Brain pericyte (primary cell): ENCODE measurements at places on chromosomes 7 and 10.

- DNase-seq = no peak
Observed at GRCh38 chr7:801940-802381, 30.3 kb upstream of the SUN1 start.

DNA sequence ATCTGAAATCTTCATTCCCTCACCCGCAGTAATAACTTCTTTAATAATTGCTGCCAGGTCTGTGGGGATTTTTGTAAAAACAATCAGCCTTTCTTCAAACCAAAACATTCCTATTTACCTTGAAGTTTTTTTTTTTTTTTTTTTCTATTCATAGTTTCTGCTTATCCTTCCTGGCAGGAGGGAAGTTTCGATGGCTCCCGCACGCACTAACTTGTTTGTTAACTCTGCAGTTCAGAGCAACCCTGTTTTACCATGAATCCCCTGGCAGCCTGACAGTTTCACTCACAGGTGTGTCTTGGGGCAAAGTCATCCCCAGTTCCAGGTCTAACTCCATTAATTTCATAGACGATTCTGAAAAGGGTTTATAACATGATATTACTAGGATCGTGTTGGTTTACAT lies 149.3 kb downstream of the KLF6 start:
- DNase-seq = no peak

DNA sequence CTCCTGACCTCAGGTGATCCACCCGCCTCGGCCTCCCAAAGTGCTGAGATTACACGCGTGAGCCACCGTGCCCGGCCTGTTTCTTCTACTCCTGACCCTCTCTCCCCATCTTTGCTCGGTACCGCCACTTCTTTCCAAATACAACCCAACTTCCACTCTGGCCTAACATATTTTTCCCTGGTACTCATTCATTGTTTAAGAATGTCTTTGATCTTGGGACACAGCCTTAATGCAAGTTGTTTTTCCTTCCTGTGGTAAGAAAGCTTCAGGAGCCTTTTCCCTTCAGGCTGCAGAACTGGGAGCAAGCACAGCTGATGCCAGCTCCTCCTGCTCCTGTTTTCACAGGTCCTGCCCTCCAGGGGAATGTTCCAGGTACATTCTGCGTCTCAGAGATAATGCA lies 13.7 kb downstream of the CALML3 start:
- DNase-seq = no peak

GRCh38 chr7:43076189-43076605 lies 36.2 kb upstream of the HECW1 start:
- no peak for DNase-seq

- DNase-seq = no peak
Observed at GRCh38 chr10:34766266-34766600, 48.9 kb downstream of the PARD3 start.

DNA sequence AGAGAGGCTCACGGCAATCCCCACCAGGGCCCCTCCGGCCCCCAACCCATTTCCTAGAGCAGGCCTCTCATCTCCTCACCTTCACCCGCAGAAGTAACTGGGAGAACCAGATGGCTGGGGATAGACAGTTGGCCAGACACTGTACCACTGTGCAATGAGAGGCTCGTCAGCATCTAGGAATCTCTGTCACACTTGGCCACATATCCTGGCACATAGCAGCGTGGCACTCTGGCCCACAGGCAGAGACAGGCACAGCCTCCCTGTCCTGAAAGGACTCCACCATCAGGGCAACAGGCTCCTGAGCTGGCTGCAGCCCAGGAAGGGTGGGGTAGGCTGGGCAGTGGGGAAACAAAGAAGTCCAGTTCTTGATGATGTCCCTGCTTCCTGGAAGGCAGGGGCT lies 45.8 kb downstream of the C10orf143 start:
- DNase-seq = no peak

GRCh38 chr7:22718911-22719420 lies 8.0 kb upstream of the IL6 start:
- DNase-seq = no peak

- DNase-seq = no peak
Observed at GRCh38 chr7:155733582-155734444, 78.5 kb downstream of the SHH start.

DNA sequence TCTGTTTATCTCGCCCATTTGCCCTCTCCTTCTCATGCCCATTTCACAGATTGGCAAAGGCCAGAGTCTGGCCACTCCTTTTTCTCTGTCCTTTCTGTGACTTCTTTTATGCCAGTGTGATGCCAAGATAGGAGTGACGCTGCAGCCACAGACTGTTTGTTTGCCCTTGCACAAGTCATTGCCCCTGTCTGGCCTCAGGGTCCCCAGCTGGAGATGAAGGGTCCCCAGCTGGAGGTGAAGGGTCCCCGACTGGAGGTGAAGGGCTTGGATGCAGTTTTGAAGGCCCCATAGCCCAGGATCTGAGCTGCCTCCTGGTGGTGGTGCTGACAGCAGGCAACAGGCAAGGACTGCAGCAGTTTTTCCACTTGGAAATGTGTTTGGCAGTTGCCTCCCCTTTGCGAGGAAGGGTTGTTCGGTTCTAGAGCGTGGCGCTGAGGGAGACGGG lies 50.8 kb upstream of the SLC29A3 start:
- no peak for DNase-seq

- DNase-seq = no peak
Observed at GRCh38 chr7:64308016-64308270, 5.8 kb upstream of the ZNF736 start.

DNA sequence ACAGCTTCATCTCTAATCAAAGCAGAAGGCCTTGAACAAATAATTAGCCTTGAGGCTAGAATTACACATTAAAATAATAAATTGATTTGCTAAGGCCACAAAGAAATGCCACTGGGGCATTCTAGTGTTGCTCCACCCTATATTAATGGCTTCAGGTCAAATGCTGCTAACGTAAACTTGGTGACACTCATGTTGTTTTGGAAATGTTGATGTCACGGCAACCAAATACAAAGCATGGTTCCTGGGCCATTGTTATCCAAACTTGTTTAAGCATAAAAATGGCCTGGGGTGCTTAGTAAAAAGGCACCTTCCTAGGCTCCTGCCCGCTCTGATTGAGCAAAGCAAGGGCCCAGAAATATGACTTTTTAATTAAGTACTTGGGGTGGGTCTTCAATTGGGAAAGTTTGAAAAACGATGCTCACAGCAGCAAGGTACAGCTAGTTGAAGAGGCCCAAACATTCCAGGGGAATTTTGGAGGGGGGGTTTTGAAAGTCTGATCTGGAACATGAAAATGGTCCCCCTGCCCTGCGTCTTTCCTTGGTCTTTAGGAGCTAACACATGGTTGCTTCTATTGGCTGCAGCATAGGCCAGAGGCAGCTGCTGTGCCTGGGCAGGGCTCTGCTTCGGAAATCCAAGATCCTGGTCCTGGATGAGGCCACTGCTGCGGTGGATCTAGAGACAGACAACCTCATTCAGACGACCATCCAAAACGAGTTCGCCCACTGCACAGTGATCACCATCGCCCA lies 67.8 kb downstream of the ABCC2 start:
- no peak for DNase-seq

DNA sequence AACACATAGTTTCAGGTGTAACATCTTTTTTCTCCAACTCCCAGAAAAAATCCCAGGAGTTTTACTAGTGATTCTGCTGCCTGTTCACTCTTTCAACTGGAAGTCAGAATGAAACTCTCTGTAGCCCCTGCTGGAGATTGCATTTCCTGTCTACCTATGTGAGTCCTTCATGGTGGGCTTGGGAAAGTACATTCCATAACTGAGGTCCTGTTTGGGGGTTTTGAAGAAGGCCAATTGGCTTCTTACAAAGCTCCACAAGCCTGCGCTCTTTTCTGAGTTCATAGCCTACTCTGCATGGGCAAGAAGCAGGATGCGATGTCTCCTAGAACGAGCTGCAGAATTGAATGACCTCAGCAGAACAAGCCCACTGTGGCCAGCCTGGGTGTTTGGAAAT lies 86.7 kb downstream of the LYZL2 start:
- DNase-seq = no peak

- DNase-seq = no peak
Observed at GRCh38 chr7:132406039-132406438, 170.2 kb downstream of the PLXNA4 start.

- no peak for DNase-seq
Observed at GRCh38 chr10:133276435-133277201, at the start of gene ADAM8. ADAM8 (minus strand) TSS chr10:133276868; CDS start chr10:133276817, 51 bp downstream.

DNA sequence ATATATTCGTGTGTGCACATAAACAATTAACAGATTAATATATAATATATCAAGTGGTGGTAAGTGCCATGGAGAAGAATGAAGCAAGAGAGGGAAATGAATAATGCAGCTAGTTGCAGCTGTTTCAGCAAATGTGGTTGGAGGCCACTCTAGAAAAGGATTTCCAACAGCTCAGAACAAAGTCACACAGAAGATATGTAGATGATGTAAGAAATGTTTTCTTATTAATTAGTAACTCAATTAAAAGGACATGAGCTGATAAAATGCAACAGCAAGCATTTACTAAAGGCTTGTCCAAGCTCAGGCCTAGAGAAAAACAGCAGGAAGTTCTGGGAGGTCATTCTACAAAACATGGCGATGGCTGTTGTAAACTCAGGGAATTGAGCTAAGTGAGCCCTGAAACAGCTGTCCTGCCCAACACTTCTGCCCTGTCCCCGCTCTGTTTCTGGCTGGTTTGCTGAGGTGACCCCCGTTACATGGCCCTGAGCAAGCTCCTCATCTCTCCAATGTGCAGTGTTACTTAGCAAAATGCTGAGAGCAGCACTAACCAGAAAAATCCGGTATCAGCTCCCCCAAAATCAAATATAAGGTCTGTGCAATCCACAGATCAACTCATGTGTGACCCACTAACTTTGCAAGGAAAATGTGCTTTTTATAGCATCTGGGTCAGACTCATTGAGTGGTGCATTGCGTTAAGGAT lies 23.4 kb upstream of the C10orf67 start:
- DNase-seq = no peak

DNA sequence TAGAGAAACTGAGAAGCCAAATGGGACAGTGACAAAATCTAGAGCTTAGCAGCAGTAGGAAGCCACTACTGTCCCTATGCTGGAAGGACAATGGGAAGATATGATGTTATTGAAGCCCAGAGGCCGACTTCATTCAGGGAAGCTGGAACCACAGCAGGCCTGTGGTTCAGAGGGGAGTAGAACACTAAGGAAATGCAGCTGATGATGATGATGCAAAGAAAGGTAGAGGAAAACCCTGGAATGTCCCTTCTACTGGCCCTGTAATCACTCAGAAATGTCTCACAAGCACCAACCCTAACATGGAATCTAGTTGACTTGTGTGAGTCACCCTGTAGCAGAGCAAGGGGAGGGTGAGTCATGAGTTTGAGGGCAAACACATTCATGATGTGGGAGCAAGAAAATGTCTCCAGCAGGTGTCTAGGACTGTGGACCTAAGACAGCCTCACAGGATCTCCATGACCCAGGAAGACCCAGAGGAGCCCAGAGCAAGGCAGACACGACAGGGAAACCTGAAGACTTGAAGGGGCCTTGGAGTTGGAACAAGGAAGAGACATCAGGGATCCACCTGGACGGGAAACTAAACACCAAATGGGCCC lies 37.0 kb upstream of the LRRC17 start:
- peak; percentile 46 for DNase-seq

GRCh38 chr10:42992156-42992956 lies 84.5 kb upstream of the RET start:
- DNase-seq = no peak

GRCh38 chr7:127950233-127950935 lies 80.9 kb downstream of the LRRC4 start:
- no peak for DNase-seq

DNA sequence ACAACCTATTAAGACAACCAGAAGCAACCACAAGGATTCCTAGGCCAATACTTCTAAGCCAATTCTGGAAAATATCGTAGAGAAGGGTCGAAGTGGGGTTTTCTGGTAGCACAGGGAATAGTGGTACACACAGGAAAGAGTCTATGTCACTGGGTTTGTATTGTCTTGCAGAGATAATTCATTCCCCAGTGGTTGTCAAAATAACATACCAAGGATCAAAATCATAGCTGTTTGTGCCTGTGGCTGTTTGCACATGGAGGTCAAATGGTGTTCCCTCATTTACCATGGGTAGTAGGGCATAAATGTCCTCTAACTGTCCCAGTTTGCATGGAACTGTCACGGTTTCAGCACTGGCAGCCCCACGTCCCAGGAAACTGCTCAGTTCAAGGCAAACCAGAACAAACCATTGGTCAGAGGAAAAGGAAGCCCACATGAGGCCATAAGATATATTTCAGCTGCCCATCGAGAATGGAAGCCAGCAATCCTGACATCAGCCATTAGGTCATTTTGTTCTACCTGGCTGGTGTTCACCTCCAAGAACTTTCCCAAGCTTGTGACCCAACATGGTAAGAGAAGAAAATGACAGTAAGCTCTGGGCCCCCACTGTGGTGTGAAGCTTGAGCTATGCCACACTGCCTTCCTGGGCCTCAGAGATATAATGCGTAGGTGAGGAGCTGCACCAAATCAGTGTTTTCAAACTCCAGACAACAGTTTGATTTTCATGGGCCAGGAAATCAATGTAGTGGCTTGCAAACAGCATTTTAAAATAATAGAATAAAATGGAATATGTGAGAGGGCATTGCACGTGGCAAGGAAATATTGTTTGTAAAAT lies 53.9 kb upstream of the NFE2L3 start:
- DNase-seq = no peak

DNA sequence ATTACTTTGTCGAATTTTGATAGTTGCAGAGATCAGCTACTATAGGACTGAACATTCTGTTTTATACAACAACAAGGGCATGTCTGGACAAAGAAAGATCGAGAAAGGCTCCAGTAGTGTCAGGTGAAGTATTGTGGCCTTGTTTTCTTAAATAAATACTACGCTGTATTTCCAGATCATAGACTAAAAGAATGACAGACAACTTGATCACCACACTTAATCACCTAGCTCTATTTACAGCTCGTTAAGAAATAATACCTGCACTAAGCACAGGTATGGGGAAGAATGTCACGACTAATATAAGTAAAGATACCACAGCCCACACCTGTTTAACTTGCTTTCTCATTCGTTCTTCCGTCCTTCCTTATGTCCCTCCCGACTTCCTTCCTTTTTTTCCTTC lies 269.2 kb downstream of the HGF start:
- DNase-seq = no peak

- DNase-seq = no peak
Observed at GRCh38 chr10:117342641-117343040, 32.6 kb downstream of the PDZD8 start.

- DNase-seq = no peak
Observed at GRCh38 chr7:101363196-101363733, 590 bp downstream of the COL26A1 start.

- no peak for DNase-seq
Observed at GRCh38 chr7:47218378-47219176, 363.3 kb downstream of the TNS3 start.

GRCh38 chr10:32489901-32490300 lies 44.0 kb downstream of the CCDC7 start:
- DNase-seq = no peak

- no peak for DNase-seq
Observed at GRCh38 chr7:45106-46090, 147.0 kb upstream of the FAM20C start.

- no peak for DNase-seq
Observed at GRCh38 chr7:117435475-117436043, 8.3 kb upstream of the ASZ1 start.

- DNase-seq = peak; percentile 68
Observed at GRCh38 chr7:4700577-4701235, 18.6 kb downstream of the FOXK1 start.
